ENCODE measurements at places on chromosomes 2 and 18.

DNA sequence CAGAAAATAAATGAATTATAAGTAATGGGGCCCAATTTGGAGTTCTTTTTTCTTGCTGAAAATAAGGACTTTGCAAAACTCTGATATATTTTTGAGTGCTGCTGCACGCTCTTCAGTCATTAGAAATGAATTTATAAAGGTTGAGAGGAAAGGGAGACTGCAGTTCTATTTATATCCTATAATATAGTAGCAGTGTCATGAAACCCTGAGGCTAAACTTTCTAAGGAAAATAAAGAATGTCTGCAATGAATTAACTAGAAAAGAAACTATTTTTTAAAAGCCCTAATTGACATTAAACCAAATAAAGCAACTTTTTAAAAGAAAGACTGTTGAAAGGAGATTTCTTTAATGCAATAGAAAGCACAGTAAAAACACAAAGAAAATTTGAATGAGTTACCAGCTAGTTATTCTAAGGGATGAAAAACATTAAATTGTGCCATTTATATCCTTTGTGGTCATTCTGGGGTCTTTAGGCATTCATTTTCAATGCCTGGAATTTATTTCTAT, 1072.8 kb upstream of the TMEFF2 start:
- DNase-seq, result no peak

DNA sequence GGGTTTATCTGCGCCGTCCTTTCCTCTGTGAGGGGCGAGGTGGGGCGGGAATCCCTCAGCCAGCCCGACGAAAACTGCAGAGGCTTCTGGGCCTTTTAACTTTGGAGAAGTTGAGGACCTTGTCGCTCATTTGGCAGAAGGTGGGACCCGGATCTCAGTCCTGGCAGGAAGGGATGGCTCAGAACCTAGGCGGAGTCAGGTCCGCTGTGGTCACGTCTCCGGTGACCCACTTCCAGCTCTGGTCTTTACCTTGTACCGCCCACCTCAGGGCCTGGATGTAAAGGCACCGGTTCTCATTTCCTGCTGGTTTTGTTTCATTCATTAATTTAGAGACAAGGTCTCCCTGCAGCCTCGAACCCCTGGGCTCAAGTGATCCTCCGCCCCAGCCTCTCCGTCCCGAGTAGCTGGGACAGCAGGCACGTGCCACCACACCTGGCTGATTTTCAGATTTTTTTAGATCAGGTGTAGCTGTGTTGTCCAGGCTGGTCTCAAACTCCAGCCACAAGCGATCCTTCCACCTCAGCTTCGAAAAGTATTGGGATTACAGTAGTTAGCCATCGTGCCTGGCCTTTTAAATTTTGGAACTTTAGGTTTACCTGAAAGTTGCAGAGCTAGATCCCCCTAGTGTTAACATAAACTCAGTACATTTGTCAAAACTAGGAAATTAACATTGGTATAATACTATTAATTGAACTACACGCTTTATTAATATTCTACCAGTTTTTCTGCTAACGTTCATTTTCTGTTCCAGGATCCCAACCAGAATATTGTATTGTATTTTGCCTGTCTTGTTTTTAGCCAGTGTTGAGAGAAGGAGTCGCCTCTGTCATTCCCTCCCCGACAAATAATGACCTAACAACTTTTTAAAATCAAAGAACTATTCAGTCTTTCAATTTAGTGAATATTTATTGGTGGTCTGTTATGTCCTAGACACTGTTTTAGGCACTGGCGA, 852 bp downstream of the POLI start:
- DNase-seq, result no peak

- no peak for DNase-seq
These were observed 35.9 kb upstream of the SNED1 start for GRCh38 chr2:240962300-240963064.

GRCh38 chr2:74334931-74335333, 8.3 kb downstream of the SLC4A5 start:
- peak; percentile 39 for DNase-seq

GRCh38 chr2:109213646-109214433, 84.8 kb downstream of the SH3RF3 start:
- peak; percentile 27 for DNase-seq

GRCh38 chr2:172617115-172617514, 61.2 kb downstream of the PDK1 start:
- no peak for DNase-seq

DNA sequence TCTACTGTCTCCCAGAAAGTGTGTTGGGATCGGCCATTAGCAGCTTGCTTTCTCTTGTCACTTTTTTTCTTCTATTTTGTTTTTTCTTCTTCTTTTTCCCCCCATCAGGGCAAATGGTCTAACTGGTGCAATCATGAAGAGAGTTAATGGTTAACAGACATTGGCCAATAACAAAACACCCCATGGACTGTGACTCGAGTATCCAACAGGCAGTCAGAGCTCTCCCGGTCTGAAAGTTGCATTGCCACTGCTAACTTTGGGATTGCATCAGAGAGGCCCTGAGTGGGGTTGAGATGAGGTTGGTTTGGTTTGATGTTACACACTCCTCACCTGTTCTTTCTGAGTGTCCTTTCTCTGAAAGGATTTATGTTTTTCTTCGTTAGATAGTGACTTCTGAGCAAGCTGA, 12.9 kb upstream of the SNORC start:
- no peak for DNase-seq

GRCh38 chr2:230008708-230009066, 60.0 kb downstream of the SLC16A14 start:
- DNase-seq, result no peak

GRCh38 chr2:173431191-173431590, 76.5 kb downstream of the CDCA7 start:
- DNase-seq, result no peak

- DNase-seq, result no peak
These were observed 495.8 kb upstream of the ACVR2A start for GRCh38 chr2:147348931-147349555.

DNA sequence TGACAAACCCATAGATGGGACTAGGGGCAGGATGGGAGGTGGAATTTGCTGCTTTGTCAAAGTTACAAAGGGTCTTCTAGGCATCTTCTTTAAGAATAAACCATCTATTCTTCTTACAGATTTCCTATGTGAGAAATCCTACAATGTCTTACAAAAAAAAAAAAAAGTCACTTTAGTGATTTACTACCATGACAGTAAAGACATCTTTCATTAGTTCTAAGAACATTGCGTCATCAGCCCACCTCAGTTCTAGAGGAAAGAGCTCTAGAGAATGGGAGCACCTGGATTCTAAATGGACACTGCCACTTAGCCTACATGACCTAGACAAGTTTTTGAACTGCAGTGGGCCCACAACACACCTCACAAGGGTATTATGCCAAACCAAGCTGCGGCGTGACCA, 172.0 kb downstream of the MYO5B start:
- no peak for DNase-seq

- DNase-seq, result no peak
These were observed 90.9 kb downstream of the RNF144A start for GRCh38 chr2:7007846-7008741.

GRCh38 chr18:49931179-49931578, 117.8 kb upstream of the ACAA2 start:
- no peak for DNase-seq

- no peak for DNase-seq
These were observed 1.6 kb upstream of the EPC2 start for GRCh38 chr2:148642891-148643416.

- no peak for DNase-seq
These were observed 219.7 kb upstream of the STK17B start for GRCh38 chr2:196391149-196391479.

DNA sequence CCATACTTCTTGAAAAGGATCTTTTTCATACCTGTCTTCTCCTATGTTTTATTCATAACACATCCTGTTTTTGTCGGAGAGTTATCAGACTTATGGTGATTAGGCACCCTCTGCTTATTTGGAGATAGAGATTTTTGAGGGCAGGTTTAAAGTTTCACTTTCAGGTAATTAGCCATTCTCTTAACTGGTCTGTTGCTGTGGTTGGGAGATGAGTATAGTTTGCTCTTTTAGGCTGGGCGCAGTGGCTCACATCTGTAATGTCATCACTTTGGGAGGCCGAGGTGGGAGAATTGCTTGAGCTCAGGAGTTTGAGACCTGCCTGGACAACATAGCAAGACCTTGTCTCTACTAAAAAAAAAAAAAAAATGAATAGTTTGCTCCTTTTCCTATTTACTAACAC, 25.3 kb downstream of the SFTPB start:
- DNase-seq, result no peak
